ENCODE measurements at places on chromosomes 6 and 20.

- DNase-seq, result no peak
Measured at GRCh38 chr6:98840996-98841513, 6.7 kb downstream of the POU3F2 start.

DNA sequence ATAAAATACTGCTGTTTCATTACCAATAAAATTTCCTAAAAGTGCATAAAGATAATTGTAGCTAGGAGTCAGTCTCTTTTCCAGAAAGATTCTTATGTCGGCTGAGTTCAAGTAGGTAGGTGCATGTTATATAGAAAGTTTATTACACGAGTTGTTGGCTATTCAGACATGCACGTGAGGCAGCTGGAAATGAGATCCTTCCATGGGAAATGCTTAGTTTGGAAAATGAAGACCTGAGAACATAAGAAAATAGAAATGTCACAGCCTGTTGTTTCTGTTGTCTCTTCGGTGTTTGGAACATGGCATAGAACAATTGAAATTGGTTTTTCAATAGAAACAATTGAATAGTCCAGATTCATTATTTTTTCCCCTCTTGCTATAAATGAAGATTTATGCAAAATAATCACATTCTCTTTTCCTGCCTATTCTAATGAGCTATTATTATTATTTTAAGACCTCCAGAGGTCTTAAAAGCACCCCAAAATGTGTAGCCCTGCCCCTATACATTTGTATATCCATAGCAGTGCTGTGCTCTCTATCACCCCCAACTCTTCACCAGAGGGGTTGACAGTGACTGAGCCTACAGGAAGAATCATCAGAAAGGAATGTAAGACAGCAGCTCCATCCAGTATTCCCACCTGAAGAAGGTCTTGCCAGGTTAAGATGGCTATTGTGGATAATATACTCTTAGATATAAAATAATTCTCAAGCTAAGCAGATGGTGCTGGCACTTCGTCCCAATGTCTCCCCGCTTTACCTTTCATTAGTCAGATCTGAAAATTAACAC lies 82.2 kb downstream of the ZDHHC14 start:
- DNase-seq, result no peak

GRCh38 chr6:160253714-160254113 lies 4.9 kb downstream of the SLC22A2 start:
- DNase-seq, result no peak

DNA sequence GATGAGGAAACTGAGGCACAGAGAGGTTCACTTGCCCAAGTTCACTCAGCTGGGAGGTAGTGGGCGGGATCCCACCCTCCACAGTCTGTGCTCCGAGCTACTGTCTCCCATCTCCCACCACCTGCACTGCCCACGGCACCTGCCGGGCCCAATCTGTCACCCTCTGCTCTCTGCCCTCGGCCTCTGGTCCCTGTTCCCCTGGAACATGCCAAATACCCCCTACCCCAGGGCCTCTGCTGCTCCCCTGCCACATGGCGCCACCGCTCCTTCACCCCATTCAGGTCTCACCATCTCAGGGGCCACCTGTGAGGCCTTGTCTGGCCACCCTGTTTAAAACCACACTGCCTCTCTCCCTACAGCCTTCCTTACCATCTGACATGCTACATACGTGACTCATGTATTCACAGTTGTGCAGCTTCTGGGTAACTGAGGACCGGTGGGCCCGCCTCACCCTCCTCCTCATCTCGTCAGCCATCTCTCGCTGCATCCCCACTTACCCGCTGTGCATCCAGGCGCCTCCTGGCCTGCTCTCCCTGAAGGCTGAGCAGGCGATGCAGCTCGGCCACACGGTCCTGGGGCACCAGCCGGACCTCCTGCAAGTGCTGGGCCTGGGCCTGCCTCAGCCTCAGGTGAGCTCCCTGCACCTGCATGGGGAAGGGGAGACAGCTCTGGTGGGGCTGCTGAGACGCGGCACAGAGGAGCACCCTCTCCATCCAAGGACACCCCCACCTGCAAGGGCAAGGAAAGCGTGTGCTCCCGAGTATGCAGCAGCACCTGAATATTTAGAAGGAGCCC lies 50.6 kb downstream of the GINS1 start:
- DNase-seq, result no peak

- no peak for DNase-seq
Measured at GRCh38 chr6:88547768-88548167, 381.6 kb upstream of the CNR1 start.

- no peak for DNase-seq
Measured at GRCh38 chr6:103723438-103724322, 1136.0 kb downstream of the HACE1 start.
